Smooth muscle cell of the coronary artery (primary cell): ENCODE measurements at places on chromosomes 5 and 9. TPM values are rescaled to one million over a fixed set of nuclear protein-coding genes. Genes with fewer than 3 reads are reported as not detected.

CD72 gene
- 0.30 and 3.5 TPM in 2 replicates for total RNA-seq

GABRB2 gene
- under 0.01 TPM in 1 of 2 replicates, not detected in the other for total RNA-seq

TAF9 gene
- 51.8 and 83.4 TPM in 2 replicates for total RNA-seq

TTC16 gene
- under 0.01 TPM in 1 of 2 replicates, not detected in the other for total RNA-seq
